T-helper 2 cell (primary cell): ENCODE measurements at places on chromosomes 12 and 14.

DNA sequence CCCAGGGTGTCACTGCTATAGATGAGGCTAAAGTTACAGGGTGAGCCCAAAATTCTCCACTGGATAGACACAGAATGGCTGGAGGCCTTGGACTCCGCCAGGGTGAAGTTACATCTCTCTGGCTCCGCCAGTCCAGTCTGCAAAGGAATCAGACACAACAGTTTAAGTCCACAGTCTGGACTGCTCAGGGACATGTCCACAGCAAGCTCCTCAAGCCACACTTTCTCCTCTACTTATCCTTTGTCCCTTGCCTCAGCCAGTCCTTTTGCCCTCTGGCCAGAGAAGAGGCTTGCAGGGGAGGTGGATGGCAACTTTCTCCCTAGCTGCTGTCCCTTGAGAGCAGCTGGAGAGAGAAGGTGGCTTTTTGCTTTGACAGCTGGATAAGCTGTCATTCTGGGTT, 28.0 kb downstream of the PTPRB start:
- no peak for DNase-seq

DNA sequence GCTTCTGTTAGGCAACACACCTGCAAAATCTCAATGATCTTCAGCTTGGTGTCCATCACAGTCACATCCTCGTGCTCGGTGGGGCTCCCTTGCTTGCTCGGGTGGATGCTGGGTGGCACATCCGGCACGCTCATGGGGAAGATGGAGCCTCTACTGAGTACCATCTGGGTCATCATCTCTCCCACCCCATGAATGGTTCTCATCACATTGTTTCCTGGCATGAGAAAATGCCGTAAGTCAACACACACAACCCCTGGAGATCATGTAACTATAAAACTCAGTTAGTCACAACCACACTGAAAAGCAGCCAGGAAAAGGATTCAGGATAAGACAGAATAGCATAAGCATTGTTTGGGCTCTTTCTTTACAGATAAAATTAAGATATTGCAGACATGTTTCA, 201.1 kb downstream of the ITPR2 start:
- no peak for DNase-seq

DNA sequence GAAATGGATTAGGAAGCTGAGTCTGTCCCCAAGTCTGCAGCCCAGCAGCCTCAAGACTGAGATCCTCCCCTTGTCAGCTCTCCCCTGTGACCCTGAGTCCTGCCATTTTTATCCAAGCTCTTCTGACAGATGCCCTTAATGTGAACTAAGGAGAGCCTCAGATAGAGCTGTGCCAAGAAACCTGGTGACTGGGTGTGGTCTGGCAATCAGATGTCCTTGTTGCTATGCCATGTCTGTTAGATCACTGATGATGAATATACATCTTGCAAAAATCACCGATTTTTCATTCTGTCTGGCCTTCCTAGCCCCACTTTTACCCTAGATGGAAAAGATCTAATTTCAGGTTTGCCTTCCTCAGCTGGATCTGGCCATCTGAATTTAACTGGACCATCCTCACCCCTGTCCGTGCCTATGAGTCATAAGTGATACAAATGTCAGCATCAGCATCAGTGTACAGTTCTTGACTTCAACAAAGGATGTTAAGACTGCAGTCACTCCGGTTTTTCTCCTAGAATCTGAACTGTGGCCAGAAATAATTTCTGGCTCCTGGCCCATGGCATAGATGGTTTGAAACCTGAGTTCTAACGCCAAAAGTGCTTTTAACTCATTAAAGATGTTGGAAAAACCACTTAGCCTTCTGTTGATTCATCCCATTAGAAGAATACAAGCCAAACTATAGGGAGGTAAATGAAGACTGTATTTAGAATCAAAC, 61.2 kb upstream of the GRIP1 start:
- DNase-seq = no peak

DNA sequence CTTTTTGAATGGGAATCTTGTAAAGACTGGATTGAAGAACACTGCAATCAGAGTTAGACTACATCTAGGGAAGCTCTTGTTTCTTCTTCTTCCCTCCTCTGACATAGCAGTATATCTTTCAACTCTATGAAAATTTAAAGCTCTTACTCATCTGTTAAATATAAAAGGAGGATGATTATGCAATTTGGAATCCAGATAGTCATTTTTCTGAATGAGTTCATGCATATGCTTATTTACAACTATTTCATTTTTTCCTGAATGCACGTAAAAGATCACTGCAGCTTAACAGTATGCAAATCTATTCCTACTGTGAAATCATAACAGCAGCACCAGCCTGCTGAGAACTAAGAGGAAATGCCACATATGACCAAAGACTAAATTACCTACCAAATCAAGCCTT, 133.5 kb upstream of the TMCC3 start:
- DNase-seq = no peak

- DNase-seq = no peak
Measured at GRCh38 chr12:54721312-54721711, 73.1 kb upstream of the DCD start.

GRCh38 chr12:91948504-91948903, 197.1 kb downstream of the BTG1 start:
- DNase-seq = no peak

DNA sequence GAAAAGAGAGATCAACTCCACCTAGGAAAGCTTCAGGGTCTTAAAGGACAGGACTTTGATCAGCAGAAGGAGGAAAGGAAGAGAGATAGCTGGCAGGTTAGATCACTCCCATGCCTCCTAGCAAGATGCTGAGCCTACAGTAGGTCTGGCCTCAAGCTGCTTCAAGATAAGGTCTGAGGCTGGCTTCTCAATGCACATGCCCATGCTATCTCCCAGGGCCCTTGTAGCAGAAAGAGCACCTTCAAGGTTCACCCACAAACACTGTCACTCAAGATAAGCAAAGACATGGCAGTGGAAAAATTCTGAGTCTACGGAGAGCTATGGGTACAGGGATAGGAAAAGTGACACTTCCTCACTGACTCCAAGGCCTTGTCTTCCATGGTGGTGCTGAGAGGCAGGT, 14.3 kb downstream of the REM2 start:
- no peak for DNase-seq

DNA sequence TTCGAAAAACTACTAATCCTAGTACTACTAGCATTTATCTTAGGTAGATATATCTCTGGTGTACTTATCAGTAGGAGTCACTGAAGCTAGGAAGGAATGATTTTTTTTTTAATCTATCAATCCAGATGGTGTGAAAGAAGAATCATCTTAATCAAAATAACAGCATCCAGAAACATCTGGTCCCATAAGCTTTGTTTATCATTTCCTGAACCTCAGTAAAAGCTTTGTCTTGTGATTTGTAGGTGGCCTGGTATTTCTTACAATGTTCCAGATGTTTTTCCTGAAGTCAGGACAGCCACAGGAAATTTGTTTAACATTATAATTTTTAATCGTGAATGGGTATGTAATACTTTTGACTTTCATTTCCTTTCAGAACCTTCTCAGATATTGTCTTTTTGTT, 28.0 kb upstream of the LUM start:
- no peak for DNase-seq

- DNase-seq = no peak
Measured at GRCh38 chr12:31724557-31724956, 4.3 kb downstream of the AMN1 start.

DNA sequence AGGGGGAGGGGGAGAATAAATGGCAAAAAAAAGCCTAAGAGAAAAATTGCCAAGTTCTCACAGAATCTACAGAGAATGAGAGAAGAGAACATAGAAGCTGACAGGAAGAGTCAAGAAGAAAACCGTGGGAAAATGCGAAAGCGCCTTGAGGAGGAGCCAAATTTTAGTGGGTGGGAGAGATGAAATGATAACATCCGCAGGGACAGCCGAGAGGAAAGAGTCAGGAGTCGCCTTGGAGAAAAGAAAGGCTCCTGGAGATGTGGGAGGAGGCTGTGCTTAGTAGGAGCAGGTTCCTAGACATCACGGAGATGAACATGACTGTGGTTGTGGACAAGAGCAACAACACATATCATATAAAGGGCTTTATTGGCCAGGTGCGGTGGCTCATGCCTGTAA, 49.4 kb downstream of the PHLDA1 start:
- DNase-seq = no peak

- peak; percentile 94 for DNase-seq
Measured at GRCh38 chr14:101721951-101722661, 39.4 kb upstream of the PPP2R5C start.

- no peak for DNase-seq
Measured at GRCh38 chr14:96225745-96226151, 21.1 kb downstream of the BDKRB2 start.

DNA sequence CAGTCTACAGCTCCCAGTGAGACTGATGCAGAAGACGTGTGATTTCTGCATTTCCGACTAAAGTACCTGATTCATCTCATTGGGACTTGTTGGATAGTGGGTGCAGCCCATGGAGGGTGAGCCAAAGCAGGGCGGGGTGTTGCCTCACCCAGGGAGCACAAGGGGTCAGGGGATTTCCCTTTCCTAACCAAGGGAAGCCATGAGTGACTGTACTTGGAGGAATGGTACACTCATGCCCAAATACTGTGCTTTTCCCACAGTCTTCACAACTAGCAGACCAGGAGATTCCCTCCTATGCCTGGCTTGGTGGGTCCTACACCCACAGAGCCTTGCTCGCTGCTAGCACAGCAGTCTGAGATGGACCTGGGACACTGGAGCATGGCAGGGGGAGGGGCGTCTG, 21.0 kb upstream of the ABCC9 start:
- DNase-seq = no peak

GRCh38 chr12:12107678-12108077, 36.9 kb downstream of the BCL2L14 start:
- DNase-seq = no peak

GRCh38 chr12:25056486-25057130, 107.7 kb upstream of the BCAT1 start:
- no peak for DNase-seq

- no peak for DNase-seq
Measured at GRCh38 chr12:50041962-50042361, 15.4 kb upstream of the ASIC1 start.

GRCh38 chr12:42669553-42669952, 80.0 kb upstream of the PRICKLE1 start:
- DNase-seq = no peak

GRCh38 chr12:52380271-52380694, 5.2 kb downstream of the KRT84 start:
- no peak for DNase-seq

GRCh38 chr12:91230841-91231240, 48.2 kb upstream of the DCN start:
- DNase-seq = no peak

DNA sequence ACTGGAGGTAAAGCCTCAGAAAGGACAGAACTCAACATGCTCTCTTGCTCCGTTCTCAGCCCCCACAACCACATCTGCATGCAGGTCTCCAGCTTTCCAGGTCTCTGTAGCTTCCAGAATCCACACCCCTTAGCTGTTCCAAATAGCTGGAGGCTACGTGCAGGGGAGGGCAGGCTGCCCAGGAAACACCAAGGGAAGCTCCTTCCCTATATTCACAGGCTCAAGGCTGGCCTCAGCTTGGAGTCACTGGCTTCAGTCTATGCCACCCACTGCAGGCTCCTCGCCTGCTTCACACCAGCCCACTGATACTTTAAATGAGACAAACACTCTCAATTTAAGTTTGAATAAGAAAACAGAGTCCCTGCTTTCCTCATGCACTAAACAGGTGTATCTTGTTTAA, 73.3 kb downstream of the ASCL4 start:
- DNase-seq = no peak

DNA sequence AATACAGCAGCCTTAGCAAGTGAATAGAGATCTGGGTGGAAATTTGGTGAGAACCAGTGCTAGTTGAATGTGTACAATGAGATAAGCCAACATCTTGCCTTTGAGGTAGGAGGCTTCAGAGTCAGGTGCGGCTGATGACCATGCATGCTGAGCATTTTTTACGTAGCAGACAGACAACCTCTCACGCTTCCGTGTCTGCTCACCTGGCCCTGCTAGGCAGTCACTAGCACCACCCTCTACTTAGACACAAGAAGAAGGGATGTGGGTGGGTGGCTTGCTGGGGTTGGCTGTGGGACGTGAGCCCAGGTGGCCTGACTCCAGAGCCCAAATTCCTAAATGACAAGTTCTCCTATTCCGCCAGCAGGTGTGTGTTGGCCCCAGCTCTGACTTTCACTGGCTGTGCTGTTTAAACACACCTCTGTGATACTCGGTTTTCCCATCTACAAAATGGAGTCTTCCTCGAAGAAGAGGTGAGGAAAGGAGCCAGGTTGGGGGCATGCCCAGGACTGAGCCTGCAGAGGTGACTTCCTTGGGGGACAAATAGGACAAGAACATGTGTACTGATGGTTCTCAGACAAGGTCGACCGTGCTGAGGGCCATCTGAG, 57.8 kb upstream of the BCL11B start:
- no peak for DNase-seq

- DNase-seq = no peak
Measured at GRCh38 chr12:88665071-88665470, 84.8 kb upstream of the KITLG start.

- no peak for DNase-seq
Measured at GRCh38 chr14:20578784-20579502, 8.9 kb downstream of the RNASE11 start.

DNA sequence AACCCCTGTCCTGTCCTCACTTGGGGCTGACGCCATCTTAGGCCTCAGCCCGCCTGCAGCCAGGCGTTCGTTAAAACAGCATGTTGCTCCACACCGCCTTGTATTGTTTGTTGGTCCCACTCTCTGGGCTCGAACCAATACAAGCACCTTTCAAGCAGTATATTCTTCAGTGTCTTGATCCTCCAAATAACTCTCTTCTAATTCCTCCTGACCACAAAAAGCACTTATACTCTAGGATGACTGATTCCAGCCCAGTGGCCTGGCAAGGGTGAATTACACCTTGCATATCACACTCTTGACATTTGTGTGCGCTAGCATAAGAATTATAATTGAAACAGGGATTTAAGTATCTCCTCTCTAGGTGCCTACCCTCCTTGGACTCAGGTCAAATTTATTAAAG, 7.1 kb downstream of the CCER1 start:
- DNase-seq = no peak

DNA sequence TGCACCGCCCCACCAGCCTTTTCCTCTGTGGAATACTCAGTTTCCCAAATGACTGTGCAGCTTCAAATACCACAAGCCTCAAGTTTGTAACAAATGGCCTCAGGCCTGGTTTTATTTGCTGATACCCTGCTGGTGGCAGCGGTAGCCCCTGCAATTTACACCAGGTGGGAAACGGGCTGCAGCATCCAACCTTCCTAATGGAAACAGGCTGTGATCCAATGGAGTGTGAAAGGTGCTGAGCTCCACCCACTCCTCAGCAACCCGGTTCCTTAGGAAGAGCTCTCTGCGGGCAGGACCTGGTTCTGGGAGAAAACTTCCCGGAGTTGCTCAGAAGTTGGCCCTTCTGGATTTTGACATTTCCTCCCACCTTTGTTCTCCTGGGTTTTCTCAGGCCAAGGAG, 41.7 kb upstream of the LTA4H start:
- DNase-seq = no peak

DNA sequence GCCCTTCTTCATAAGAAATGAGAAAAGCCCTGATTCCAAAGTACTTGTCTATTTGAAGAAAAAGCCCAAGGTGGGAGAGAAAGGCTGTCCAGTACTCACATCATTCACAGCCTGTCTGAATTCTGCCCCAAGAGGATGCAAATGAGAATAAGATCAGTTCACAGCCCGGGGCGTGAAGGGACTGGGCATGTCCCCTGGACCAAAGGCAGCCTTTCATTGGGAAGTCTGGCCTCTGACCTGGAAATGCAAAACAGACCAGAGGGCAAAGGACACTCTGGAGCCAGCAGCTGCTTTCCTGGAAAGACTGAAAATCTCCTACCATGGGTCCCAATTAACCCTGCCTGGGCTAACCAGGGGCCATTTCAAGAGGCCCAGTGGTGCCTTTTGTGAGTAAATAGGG, 191.2 kb upstream of the PELI2 start:
- DNase-seq = no peak
